Dorsolateral prefrontal cortex (tissue), 122 donors: ENCODE measurements at places on chromosomes 7 and 10.

GRCh38 chr10:67492317-67493019 lies 203.5 kb downstream of the CTNNA3 start:
- DNase-seq, result no peak

GRCh38 chr10:116720241-116720643 lies 22.1 kb downstream of the HSPA12A start:
- no peak for DNase-seq

DNA sequence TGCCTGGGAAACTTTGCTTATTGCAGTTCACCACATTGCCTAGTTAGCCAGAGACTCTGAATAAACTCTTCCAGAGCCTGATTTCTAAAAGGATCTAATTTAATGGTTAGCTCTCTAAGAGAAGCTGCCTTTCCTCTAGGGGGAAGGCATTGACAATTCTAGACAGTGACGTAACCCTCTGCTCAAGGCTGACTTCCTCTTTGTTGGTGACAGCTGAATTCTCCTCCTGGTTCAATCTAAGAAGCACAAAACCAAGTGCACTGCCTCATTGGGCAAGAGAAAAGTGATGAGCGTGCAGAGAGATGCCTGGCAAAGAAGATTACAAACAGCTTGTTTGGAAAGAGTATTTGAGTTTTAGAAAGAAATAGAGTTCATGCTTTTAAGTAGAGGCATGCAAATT lies 102.7 kb downstream of the MACC1 start:
- no peak for DNase-seq

- peak; percentile 32 for DNase-seq
Observed at GRCh38 chr10:100872034-100872791, 40.5 kb upstream of the SLF2 start.

- no peak for DNase-seq
Observed at GRCh38 chr7:149595541-149595940, 97.9 kb upstream of the ZNF746 start.

DNA sequence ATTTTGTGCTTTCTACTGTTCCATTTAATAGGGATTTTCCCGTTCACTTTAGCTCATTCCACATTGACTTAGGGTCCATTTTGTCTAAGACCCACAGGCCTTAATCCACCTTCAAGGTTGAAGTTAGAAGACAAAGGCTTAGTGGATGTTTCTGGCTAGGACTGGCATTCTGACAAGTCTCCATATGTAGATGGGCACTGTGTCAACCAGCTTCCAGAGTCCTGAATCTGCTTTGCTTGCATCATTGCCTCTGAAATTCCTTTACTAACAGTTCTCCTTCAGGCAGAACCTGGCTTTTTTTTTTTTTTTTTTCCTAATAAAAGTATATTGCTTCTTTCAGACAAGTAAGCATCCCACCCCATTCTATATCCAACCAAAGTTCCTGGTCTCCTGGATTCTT lies 69.6 kb upstream of the PDCD4 start:
- no peak for DNase-seq

DNA sequence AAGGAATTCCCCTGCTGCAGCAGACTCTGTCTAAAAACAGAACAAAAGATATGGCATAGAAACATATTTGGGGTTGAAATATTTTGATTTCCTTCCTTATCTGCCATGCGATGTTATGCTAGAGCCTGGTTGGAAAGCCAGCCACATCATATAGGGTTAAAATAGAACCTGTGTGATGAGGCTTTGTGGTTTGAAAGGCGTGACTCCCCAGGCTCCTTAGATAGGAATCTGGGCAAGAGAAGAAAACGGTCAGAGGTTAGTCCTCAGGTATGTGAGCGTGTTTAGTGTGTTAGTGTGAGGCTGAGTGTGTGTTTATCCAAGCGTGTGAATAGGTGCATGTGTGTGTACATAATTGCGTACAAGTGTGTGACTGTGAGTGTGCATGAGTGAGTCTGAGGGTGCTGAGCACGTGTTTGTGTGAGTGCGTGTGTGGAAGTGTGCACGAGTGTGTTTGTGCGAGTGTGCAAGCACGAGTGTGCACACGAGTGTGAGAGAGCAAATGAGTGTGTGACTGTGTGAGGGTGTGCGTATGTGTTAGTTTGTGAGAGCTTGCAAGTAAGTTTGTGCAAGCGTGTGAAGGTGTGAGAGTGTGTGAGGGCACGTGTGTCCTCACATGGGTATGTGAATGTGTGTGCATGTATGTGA lies 79.9 kb downstream of the COL26A1 start:
- no peak for DNase-seq

- DNase-seq, result no peak
Observed at GRCh38 chr7:26686448-26686981, 177.9 kb downstream of the SKAP2 start.

DNA sequence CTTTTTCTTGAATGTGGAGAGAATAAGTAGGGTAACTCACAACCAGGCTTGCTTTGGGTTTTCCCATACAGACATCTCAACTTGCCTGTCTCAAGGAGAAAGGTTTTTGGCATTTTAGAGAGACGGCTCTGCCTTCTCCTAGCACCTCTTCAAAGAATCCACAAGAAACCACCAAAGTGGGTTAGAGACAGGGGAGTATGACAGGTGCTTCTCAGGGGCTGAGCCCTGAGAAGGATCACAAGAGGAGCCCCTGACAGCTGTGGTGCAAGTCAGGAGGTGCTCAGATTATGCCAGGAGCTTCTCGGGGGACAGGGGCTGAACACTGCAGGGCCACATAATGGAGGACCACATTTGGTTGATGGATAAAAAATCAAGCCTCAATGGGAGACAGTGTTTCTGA lies 170.8 kb upstream of the LYZL2 start:
- DNase-seq, result no peak

- DNase-seq, result no peak
Observed at GRCh38 chr7:27151931-27152815, at the start of gene HOXA3. Gene HOXA3, minus strand, starts transcription at chr7:27152583. Its CDS starts 41,943 bp downstream, at chr7:27110640.

DNA sequence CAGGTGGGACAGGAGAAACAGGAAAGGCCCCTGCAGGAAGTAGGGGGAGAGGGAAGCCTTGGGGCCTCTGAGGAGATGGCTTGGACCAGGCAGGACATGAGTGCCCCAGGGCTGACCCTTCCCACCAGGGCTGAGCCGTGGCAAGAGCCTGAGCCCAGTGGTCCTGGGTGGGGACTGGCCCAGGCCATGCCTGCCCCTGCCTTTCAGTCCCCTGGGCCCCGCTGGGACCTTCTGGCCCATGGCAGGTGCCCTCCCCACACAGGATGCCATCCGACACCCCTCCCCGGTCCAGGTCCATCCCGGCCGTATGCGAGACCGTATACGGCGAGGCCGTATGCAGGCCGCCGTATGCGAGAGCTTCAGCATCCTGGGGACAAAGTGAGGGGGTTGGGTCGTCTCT lies 2.0 kb downstream of the GRIFIN start:
- DNase-seq, result no peak

- no peak for DNase-seq
Observed at GRCh38 chr10:11355592-11355991, 255.9 kb downstream of the USP6NL start.

- DNase-seq, result no peak
Observed at GRCh38 chr10:76115131-76115470, 683.7 kb downstream of the LRMDA start.

DNA sequence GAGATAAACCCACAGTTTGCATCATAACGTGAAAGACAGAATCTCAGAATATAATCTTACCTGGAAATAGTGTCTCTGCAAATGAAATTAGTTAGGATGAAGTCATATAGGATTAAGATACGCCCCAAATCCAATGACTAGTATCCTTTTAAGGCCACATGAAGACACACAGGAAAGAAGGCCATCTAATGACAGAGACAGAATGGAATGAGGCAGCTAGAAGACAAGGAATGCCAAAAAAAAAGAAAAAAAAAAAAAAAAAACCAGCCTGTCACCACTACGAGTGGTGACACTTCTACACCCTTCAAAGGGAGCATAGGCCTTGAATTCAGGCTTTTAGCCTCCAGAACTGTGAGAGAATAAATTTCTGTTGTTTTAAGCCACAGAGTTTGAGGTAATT lies 82.9 kb downstream of the HYCC1 start:
- DNase-seq, result no peak

DNA sequence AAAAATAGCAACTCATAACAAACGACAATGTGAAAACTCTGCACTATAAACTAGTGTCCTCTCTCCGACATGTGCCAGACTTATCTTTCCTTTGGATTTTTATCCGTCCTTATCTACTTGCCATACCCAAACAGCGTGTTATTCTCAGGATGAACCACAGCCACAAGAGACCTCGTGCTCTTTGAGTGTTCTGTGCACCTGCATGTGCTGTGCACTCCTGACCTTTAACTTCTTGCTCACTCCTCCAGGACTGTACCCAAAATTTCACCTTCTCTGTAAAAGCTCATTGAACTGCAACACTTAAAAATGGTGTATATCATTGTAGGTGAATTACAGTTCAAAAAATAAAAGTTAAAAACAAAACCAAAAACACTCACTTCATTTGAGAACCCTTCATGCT lies 58.0 kb upstream of the SLC35G1 start:
- DNase-seq, result no peak

GRCh38 chr10:45471059-45471458 lies 97.0 kb downstream of the ALOX5 start:
- DNase-seq, result no peak

DNA sequence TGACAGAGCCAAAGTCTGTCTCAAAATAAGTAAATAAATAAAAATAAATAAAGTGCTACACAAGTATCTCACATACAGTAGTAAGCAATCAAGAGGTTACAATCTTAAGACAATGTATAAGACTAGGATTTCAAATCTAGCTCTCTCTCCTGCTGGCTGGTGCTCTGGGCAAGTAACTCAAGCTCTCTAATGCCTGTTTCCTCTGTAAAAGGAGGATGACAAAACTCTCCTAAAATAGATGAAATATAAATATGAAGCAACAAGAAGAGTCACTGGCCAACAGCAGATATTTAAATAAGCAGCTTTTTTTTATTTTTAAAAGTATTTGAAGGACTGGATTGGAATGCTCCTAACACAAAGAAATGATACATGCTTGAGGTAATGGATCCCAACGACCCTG lies 7.2 kb downstream of the SFMBT2 start:
- no peak for DNase-seq

- DNase-seq, result no peak
Observed at GRCh38 chr7:37429435-37429791, 19.3 kb downstream of the ELMO1 start.

DNA sequence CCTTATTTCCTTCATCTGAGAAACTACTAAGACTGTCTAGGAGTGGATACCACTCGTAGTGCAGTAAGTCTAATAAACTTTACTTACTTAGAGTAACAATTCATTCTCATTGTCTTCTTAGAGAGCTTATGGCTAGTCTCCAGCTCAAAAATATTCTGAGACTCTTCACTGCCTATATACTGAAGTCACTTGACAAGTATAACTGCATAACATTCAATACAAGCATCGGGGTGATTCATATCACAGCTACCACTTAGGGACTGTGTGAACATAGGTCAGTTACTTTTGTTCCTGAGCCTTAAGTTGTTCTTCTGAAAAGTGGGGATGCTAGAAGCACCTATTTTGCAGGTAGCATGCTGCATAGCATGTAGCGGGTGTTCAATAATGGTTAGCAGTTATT lies 111.0 kb downstream of the HTR7 start:
- DNase-seq, result no peak

- no peak for DNase-seq
Observed at GRCh38 chr10:12960334-12960898, 41.1 kb downstream of the CCDC3 start.

- no peak for DNase-seq
Observed at GRCh38 chr10:73950155-73950948, 39.4 kb downstream of the PLAU start.

- DNase-seq, result no peak
Observed at GRCh38 chr7:127807829-127808228, 155.8 kb downstream of the SND1 start.

DNA sequence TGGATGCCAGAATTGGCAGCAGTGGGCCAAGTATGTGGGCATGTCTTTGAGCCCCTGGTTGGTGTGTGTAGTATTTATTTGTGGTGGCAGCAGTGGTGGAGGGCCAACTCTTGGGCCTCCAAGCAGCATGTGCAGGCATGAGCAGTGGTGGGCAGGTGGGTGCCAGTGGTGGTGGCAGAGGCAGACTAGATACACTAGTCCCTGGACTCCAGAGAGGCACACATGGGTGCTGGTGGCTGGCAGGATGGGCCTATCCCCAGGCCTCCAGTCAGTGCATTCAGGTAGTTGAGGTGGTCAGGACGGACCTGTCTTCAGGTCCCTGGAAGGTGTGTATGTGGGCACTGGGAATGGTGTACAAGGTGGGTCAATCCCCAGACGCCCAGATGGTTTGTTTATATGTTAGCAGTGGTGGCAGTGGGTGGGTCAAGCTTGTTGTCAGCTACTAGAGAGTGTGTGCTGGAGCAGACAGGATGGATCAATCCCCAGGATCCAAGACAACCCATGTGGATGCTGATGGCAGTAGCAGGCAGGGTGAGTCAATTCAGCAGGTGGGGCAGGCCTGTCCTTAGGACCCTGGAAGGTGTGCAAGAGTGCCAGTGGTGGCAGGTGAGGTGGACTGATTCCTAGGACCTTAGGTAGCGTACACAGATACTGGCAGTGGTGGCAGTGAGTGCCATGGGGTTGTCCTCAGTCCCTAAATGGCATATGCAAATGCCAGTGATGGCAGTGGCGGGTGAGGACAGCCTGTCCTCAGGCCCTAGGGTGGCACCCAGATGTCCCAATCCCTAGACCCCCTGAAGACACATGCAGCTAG lies 294.3 kb downstream of the RPS24 start:
- no peak for DNase-seq

DNA sequence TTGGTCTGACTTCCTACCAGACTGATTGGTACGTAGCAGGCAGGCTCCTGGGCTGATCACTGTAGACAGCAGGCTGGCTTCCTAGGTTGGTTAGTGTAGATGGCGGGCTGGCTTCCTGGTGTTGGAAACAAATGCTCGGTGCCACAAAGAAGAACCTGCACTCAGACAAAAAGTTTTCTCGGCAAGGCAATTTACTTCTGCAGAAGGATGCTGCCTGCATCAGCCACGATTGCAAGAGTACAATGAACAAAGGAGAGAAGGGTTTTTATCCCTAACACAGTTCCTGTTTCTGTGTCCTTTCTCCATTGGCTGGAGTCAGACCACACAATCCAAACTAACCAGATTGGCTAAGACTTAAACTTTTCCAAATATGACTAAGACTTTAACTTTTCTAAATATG lies 123.6 kb upstream of the PPP2R2D start:
- no peak for DNase-seq

GRCh38 chr10:7340179-7340874 lies 70.5 kb downstream of the SFMBT2 start:
- no peak for DNase-seq
